ENCODE measurements at places on chromosomes 6 and 20.

GRCh38 chr6:16336911-16337294, 98.5 kb downstream of the GMPR start:
- DNase-seq, result no peak

DNA sequence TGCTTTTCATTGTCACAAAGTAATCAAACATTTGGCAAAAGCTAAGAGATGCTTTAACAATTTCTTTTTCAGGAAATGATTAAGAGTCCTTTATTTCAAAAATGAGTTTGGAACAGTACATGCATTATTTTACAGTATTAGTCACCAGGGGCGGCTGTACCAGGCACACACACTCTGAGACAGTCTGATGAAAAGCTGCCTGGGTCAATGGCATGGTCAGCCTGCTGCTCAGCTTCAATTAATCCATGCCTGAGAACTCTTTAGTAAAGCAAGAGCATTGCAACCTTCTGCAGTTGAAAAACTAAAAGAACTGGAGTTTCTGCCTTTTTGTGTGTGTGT, 105.5 kb downstream of the TULP4 start:
- DNase-seq, result no peak

DNA sequence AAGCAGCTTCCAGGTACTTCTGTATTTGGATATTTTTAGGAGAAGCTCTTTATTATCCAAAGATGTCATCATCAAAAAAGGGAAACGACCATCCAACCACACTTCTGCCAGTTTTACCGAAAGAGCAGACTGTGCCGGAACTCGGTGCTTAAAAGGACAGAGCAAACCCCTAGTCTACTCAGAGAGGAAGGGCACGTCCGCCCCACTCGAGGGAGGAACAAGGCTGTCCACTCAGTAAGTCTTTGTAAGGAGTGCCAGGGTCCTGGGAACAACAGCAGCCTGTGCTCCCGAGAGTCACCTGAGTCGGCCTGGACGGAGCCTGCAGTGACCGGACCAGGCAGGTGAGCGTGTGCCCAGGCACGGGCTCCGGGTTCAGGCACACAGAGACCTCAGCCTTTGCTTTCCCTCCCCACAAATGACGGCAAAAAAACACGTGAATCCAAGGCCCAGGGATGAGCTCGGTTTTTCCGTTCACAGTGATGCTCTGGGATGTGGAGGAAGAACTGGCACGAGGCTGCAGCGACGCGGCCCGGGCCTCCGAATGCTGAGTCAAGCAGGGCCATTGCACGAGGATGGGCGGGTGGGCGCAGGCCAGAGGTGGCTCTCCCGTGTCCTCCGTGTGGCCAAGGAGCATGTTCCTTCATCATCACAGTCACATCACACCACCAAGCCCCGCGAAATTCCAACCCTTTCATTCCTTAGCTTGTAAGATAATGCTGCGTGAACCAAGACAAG, 17.4 kb upstream of the SLCO4A1 start:
- DNase-seq, result no peak

DNA sequence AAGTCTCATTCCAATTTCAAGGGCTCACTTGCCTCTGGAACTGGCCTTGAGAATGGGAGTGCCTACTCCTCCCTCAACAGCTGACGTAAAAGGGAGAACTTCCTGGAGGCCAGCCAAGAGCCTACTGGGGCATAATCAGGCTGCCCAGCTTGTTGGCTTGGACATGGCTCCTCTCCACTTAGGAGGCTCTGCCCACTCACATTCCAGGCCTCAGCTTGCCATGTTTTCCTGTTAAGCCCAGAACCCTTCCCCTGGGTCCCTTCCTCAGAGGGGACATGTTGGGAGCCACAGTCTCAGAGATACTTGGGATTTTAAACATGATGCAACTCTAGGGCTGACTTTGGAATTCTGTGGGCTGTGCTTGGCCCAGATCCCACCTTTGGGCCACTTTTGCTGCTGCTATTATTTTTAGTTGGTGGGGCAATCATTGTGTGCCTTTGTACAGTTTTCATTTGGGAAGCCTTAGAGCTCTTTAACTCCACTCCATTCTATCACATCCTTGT, 31.5 kb upstream of the ADTRP start:
- DNase-seq, result peak; percentile 92

GRCh38 chr20:11882651-11883050, 35.0 kb upstream of the BTBD3 start:
- no peak for DNase-seq

DNA sequence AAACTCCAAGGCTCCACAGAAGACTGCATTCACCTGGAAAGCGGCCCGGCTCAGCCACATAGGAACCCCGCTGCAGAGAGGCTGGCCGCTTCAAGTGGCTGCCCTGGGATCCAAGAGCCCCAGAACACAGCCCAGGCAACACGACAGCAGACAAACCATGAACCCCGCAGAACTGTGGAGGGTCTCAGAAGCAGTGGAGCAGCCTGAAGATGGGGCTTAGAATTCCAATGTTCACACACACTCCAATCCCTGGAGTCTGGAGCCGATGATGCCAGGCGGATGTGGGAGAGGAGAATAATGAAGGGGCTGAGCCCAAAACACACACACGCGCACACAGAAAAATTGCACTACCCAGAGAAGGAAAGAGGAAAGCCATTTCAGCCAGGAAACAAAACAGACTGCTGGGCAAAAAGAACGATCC, 52.4 kb downstream of the NINL start:
- no peak for DNase-seq

- DNase-seq, result peak; percentile 94
These were observed 1.0 kb upstream of the DDAH2 start for GRCh38 chr6:31729979-31730630.

DNA sequence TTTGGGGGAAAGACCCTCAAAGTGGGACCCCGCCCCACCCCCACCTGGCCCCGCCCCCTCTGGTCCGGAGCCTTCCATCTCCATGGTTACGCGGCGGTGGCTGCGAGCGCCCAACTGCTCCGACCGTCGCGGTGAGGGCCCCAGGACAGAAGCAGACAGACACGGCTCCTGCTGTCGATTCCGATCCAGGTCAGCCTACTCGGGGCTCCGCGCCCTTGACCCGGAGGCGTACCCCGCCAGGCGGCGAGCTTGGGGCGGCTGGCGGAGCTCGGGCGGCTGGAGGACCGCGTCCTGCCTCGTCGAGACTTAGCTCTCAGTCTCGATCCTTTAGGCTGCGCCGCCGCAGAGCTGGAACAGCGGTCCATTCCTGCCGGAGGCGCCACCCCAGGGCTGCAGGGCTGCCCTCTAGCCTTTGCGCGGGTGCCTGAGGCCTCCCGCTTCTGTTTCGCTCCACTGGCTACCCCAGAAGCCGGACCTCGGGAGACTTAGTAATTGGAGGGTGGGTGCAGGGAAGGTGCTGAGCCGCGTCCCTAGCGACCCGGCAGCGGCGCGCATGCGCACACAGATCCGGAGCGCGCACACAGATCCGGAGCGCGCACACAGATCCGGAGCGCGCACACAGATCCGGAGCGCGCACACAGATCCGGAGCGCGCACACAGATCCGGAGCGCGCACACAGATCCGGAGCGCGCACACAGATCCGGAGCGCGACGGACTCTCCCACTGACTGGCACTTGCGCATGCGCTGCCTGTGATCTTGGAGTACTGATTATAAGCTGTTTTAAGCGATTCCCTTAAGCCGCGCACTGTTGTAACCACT, at the start of gene CFAP206:
Gene CFAP206, plus strand, starts transcription at position 72 of the 820 bp plus-strand sequence. CDS start 1,868 bp downstream, outside the sequence.
- peak; percentile 90 for DNase-seq

- no peak for DNase-seq
These were observed 55.0 kb upstream of the PLCB1 start for GRCh38 chr20:8077137-8077466.

DNA sequence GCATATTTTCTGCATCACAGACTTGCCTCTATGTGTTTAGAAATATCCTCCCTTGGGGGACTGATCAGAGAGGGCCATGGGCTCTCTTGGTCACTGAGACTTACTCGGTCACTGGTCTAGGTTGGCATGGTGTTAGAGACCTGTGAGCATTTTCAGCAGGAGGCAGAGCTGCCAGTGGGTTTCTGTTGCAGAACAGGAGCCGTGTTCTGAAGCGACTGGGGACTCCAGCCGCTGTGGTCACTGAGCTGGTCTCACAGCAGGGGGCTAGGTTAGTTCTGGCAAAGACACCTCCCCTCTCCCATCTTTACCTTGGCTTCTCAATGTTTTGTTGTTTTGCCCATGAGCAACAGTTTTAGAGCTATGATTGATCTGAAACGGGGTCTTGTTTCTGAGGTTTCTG, 8.7 kb downstream of the TMEM181 start:
- DNase-seq, result no peak

DNA sequence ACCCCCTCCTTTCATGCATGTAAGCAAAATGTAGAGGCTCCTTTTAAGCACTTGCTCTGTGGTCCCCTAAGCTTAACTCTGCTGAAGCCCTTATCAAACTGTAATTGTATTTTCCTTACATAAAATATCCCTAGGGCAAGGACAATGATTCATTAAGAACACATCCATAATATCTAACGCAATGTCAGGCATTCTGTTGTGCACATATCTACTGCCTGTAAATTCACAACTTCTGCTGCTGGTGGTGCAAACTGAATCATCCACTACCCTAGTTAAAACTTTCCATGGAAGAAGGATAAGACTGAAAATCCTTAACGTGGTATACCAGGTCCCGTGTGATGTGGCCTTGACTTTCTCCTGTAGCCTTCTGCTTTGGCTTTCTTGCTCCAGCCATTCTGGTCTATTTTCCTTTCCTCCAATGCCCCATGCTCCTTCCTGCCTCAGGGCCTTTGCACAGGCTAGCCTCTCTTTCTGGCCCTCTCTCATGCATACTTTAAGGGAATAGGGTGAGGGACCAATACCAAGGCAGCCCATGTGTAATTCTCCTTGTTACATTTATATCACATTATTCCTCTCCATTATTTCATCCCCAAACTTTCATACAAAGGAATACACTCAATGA, 113.6 kb upstream of the ZFP64 start:
- no peak for DNase-seq

- no peak for DNase-seq
These were observed 4.0 kb downstream of the STK4 start for GRCh38 chr20:44970243-44970757.

- DNase-seq, result no peak
These were observed 184.2 kb downstream of the LY86 start for GRCh38 chr6:6772751-6773150.

GRCh38 chr6:39170389-39170788, 55.4 kb upstream of the SAYSD1 start:
- no peak for DNase-seq

- DNase-seq, result no peak
These were observed 130.7 kb downstream of the LRFN2 start for GRCh38 chr6:40456390-40457013.

DNA sequence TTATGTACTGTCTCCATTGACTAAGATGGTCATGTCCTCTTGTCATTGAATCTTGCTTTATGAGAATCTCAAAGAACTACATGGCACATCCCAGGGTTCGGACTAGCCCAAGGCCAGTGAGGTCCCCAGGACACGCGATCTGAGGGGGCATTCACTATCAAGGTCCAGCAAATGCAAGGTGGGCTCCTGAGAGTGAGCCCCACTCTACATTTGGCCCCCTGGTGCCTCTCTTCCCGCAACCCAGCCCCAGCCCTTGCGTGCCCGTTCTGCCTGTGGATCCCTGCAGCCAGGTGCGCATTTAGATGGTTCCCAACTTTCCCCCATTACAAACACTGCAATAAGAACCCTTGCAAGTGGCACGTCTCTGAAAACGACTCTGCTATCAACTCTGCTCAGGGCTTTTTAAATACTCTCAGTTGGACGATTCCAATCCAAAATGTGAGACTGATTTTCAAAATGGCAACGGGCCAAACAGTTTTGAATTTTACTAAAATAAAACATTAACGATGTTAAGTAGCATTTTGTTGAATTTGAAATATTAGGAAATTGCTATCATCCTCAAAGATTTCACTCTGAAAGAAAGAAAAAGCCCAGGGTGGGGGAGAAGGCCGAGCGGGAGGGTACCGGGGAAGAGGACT, 59.6 kb downstream of the NFATC2 start:
- DNase-seq, result no peak

GRCh38 chr6:154474648-154475428, 35.6 kb downstream of the CNKSR3 start:
- no peak for DNase-seq

GRCh38 chr20:40993794-40994540, 34.7 kb upstream of the TOP1 start:
- DNase-seq, result no peak

DNA sequence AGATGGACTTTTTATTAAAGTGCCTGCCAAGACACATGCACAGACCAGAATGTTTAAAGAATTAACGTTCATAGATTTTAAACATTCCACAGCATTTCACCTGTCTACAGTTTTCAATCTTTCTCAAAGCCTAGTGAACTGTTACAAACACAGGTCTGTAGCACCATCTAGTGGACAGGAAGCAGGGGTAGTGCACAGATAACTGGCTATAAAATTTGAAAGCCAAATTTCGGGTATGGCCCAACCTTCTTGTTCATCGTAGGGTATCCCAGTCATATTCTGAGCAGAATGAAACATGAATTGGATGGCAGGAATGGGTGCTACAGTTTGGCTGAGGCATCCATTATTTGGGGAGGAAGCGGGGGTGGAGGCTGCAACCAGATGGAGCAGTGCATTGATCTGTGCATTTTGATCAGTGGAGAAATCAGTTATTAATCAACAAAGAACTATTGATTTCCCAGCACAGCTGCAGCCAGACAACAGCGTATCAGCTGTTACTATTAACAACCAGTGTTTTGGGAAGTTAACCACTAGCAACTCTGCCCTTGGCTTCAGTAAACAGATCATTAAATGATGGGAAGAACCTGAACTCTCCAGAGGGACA, 56.1 kb upstream of the B3GAT2 start:
- DNase-seq, result no peak

- DNase-seq, result no peak
These were observed 64.5 kb upstream of the SLC22A1 start for GRCh38 chr6:160057080-160057479.

GRCh38 chr20:605237-605636, 4.9 kb downstream of the TCF15 start:
- no peak for DNase-seq

DNA sequence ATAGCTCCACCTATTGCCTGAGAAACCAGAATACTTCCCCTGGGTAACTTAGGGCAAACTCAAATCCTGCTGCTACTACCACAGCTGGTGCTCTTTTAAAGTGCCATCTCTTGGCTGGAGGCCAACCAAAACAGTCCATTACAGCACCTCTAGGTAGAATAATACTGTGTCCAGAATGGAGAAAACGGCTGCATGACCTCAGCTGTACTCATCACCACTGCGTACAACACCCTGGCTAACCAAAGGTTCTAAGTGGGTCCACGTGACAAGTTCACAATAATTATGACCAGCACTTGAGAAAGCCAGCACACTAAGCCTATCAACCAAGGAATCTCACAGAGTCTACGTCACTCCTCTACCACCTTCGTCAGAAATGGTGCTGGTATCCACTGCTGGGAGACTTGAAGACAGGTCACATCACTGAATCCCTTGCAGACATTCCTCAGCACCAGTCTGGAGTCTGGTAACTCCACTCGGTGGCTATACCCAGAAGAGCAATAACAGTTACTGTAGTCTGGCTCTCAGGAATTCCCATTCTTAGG, 40.9 kb upstream of the PKIB start:
- DNase-seq, result no peak

GRCh38 chr6:25035512-25036435, 100.0 kb upstream of the RIPOR2 start:
- DNase-seq, result no peak

All from heart left ventricle (tissue), 16 donors.